ENCODE measurements at places on chromosomes 2 and 18.

GRCh38 chr18:10036479-10036878, 122.7 kb downstream of the VAPA start:
- ATAC-seq: no peak

DNA sequence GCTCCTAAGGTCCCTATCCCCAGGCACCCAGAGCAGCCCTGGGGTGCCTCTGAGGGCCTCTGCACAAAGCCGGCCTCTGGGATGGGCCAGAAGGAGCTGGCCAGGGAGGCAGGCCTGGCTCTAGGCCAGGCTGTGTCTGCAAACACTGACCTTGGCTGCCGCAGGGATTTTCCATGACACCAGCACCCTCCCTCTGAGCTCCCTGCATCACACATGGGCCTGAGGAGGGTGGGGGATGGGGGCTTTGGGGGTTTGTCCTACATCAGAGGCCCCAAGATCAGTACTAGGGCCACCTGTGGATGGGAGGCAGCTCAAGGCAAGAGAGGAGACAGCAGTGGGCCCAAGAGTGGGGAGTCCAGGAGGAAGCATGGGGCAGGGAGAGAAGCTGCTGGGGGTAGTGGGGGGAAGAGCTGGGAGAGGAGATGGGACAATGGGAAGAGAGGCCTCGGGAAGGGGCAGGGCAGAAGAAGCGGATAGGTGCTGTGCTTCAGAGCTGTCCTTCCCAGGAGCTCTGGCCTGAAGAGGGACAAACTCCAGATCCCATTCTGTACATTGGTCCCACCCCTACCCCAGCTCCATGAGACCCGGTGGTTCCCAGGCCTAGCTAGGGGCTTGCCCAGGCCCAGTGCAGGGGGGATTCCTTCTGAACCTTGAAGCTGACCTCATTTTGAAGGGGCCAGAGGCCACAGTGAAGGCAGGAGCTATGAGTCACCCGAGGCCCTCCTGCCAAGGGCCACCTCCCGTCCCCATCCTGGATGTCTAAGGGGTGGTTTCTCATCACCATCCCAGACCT, 28.0 kb downstream of the KCNK3 start:
- ATAC-seq: no peak

DNA sequence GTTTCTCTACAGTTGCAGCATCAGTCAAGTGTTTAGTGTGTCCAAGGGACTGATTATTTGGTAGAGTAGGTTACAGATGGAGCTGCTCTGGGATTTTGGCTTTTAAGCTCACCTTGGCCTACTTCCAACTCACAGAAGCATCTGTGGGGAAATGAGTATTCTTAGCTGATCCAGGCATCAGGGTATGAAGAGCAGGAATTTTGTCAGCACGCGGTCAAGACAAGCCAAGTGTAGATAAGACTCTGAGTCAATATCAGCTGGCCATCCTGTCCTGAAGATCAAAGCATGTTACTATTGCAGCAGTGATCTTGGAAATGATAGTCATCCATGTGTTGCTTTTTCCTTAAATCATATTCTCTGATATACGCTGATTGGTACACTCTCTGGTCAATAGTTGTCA, 24.4 kb downstream of the SERPINB4 start:
- ATAC-seq: no peak

- no peak for ATAC-seq
Measured at GRCh38 chr2:105325389-105325963, 4.1 kb downstream of the TGFBRAP1 start.

DNA sequence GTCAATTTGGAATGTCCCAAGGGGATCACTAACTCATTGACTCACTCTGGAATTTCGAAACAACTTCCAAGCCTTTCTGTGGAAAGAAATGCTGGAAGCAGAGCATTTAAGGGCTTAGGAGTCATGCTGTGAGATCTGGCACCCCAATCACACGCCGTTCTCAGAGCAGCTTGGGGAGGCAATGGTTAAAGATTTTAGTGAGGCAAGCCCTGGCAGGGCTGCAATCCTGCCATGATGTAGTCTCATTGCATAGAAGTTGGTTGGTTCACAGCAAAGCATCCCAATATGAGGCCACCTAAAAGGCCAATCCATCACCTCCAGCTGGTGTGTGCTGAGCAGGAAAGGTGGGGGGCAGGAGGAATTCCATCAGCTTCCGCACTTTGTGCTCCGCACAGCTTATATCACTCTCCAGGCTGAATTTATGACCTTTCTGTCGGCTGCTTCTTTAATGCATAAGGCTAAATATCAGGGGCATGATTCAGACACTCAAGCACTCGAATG, 1043.9 kb upstream of the POU3F3 start:
- no peak for ATAC-seq

DNA sequence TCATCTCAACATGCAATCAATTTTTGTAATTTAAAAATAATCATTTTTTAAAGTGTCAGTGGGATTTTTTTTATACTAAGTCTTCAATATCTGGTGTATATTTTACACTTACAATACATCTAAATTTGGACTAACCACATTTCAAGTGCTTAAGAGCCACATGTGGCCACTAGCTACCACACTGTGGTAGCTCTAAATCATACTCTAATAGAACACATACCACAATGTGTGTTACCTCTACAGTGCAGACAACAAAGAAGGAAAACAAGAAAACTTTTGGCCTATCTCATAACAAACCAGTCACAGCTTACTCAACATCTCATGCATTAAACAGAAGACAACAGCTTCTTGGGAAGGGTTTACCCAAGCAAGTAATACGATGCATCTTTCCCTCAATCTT, 24.5 kb downstream of the PIAS2 start:
- ATAC-seq: no peak

DNA sequence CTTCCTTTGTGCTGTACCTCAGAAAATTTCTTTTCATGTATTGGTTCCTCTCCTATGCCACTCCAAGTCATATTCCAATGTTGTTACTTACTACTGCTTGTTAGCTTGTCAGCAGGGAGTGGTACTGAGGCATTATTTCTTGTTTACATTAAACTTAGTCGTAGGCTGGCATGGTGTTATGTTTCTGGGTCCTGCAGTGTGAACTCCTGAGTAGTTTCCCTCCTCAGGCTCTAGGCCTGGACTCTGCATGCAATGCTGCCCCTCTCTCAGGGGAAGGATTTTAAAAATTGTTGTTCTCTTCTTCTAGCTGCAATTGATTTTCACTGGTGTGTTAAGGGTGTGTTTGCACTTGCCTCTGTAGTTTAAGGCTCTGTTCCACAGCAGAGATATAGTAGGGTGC, 671.6 kb downstream of the PLCL1 start:
- ATAC-seq: no peak

- ATAC-seq: no peak
Measured at GRCh38 chr2:134502104-134502503, 216.7 kb downstream of the TMEM163 start.

- ATAC-seq: no peak
Measured at GRCh38 chr2:29544917-29545316, 376.5 kb downstream of the ALK start.

DNA sequence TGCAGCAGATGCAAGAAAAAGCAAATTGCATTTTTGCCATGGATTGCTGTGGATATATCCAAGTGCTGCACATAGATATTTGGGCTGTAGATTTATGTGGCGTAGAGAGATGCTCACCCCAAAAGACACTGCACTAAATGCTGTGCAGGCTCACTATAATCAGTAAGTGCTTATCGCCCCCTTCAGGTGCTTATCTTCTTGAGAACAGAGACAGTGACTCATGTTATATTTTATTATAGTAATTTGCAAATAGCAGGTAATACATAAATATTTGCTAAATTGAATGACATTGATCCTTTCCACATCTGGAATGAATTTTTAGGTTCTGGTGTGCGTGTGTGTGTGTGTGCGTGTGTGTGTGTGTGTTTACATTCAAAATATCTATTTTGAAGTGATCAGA, 36.8 kb upstream of the PLEKHM3 start:
- ATAC-seq: no peak

DNA sequence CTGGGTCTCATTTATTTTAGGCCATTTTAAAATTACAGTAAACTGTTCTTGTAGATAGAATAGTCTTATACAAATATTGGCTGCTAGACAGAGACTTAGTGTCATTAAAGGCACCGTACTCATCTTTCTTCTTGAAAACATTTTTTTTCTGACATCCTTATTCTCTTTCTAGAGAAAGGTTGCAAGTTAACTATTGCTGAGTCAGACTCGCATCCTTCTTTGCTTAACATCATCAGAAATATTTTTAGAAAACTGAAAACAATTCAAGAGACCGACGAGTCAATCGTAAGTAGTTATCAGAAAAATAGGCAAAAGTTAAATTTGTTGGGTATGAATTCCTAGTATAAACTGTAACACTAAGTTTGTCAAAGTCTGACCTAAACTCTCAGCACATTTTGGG, 72.2 kb downstream of the HNMT start:
- ATAC-seq: no peak

GRCh38 chr2:110770404-110770958, 38.1 kb downstream of the ACOXL start:
- no peak for ATAC-seq

DNA sequence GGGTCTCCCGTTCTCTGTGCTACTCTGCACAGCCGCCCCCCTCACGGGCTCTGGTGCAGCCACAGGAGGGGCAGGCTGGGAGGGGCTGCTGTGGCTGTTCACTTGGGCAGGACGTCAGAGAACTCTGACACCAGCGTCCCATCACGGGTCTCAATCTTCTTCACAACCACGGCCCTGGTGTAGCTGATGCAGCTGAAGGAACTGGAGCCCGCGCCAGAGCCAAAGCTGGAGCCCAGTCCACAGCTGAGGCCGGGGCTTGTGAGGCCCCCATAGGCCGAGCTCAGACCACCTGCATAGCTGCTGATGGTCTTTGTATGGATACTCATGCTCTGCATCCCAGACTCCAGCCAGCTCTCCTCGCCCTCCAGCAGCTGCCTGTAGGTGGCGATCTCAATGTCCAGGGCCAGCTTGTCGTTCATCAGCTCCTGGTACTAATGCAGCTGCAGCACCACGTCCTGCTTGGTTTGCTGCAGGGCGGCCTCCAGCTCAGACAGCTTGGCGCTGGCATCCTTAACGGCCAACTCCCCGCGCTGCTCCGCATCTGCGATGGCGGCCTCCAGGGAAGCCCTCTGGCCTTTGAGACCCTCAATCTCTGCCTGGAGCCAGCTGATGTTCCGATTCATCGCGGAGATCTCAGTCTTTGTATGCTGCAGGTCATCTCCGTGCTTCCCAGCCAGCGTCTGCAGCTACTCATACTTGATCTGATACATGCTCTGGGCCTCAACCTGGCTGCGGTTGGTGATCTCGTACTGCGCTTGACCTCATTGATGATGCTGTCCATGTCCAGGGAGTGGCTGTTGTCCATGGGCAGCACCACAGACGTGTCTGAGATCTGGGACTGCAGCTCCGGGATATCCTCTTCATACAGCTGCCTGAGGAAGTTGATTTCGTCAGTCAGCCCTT, 7.4 kb upstream of the DUSP19 start:
- ATAC-seq: no peak

- no peak for ATAC-seq
Measured at GRCh38 chr2:71008342-71008741, 13.7 kb upstream of the TEX261 start.

DNA sequence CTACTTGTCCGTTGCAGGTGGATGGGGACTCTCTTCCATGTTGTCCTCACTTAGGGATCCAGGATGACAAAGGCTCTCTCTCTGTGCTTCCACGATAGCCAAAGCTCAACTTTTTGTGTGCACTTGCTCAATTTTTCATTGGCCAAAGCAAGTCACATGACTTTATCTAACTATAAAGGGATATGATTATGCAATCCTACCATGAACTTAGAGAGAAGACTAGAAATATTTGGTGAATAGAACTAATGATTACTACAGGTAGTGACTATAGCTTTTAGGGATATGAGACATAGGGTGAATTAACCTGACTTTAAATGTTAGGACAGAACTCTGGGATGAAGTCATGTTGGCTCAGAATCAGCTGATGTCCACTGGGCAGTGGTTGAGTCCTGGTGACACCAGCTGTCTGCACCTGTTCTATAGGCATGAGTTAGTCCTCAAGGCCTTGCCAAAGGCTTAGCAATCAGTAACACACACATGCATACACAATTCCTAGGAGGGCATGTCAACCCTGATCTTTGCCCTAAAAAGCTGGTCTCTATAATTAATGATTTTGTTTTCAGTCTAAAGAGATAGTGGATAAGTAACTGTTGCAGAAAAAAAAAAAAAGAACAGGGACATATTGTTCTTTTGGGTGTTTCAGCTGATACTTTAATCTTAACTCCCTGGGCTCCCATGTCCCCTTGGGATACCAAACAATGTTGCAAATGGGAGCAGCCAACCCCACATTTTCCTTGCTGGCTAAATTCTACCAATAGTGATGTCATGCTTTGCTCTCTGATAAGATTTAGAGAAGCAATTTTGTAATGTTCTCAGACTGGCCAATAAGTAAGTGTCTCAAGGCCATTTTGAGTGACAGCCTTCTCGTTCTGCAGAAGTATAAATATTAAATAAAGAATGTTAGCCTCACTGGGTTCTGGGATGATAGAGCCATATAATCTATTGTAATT, 12.5 kb upstream of the HK2 start:
- no peak for ATAC-seq

All from stimulated activated memory B cell treated with anti-CD40 and anti-IgM and Interleukin-4, amounts not matched to agents 10 μg/mL and 1 μg/mL and 100 μg/mL, for 72 hours (primary cell).